ENCODE measurements at places on chromosomes 11 and 22.

DNA sequence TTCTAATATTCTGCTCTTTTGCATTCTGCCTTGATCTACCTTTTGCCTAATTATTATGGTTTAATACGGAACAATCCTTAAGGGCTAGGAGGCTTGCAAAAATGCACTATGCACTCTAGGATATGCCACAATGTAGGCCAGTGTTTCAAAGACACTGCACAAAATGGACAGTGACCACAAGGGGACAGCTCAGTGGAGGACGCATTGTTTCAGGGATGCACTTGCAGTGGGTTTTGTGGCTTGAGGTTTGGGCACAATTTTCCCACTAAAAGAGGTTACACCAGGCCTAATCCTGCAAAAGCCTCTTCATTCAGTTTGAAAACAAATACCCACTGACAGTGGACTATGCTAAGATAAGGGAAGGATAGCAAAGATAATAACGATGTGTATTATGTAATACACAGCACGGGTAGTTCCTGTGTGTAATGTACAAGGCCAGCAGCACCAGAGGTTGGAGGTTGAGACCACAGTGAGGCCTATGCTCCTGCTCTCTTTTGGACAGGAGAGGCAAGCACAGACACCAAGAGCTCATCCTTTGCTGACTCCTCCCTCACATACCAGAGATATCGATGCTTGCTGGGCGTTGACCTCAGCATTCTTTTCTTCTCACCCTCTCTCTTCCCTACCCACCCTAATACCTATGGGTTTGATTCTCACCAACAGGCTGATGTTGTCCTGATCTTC is 12.7 kb downstream of the MAP6 start:
- no peak for DNase-seq

DNA sequence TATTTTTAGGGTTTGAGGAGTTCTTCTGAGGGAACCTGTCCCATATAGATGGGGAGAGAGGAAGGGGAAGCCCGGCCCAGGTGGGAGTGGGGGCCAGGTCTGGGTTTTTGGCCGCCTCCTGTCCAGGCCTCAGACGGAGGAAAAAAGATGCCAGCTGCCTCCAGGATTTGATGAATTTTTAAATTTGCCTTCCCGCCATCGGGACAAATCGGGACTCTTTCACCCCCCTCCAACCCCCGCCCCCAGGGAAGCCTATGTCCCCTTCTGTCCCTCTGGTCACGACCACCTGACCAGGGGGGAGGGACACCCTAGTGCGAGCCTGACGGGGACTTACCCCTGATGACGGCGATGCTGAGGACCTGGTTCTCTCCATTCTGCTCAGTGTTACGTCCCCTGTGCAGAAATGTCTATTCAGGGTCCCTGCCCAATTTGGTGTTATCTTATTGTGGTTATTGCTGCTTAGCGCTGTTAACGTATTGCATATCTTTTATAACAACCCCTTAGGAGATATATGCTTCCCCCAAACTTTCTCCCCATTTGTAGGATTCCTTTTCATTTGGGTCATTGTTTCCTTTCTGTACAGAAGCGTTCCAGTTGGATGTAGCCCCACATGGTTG is 115.9 kb upstream of the GRK3 start:
- no peak for DNase-seq

DNA sequence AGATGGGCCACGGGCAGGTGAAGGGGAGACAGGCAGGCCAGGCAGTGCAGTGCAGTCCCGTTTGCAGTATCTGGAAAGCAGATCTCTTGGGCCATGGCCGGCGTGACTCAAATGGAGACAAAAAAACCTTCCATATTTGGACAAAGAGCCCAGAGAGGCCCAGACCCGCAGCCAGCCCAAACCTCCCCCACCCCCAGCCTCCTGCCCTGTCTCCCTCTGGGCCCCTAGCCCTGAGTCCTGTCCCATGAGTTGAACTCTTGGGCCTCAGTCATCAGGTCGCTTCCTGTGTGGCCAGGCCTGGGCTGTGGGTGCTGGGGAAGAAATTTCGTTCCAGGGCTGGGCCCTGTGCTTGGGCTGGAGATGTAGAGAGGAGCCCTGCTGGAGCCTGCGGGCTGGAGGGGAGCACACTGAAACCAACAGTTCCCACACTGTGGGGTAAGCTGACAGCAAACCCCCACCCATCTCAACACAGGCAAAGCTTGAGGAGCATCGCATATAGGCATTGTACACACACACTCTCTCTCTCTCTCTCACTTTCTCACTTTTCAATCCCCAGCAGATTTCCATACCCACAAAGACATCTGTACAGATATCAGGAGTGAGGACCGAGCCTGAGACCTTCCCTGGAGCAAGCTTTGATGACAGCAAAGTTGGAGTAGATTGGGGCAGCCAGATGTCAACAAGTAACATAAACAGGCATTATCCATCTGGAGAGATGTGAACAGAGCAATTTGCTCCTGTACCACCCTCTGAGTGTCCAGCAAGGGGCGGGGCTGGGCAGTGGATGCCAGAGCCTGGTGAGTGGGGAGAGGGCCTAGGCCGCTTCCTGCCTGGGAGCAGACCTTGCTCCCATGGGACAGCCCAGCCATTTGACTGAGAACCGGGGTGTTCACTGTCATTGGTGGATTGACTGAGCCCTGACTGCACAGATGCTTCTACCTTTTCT is 17.2 kb downstream of the ARHGEF17 start:
- no peak for DNase-seq

DNA sequence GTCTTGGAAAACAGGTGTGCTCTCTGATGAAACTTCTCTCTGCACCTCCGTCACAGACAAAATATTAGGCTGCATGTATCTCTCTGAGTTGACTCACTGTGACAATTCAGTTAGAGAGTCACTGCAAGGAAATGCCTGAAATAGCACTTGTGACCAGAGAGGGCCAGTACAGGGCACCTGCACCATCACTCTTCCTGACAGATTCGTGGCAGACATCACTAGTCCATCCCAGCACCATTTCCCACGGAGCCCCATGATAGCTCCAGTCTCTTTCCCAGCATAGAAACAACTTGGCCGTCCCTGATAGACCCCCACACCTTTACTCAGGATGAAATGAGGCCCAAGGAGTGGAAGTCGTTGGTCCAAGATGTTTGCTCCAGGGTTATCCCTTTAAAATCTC is 73.3 kb upstream of the ISX start:
- DNase-seq: no peak

- DNase-seq: no peak
Observed at GRCh38 chr11:94873916-94874540, 99.3 kb downstream of the CWC15 start.

DNA sequence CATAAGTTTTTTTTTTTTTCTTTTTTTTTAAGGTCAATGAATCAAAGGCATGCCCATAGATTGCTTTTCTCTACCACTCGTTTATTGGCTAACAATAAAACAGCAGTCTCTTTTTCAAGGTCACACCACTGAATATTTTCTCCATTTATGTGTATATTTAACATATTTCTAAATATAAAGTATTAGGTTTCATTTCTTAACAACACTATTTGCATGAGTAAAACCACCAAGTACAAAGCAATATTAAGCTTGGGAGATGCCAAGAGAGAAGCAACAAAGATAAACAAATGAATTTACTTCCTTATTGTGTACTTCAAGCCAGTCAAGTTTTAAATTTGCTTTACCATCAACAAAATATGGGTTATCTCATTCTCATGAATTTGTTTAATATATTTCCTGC is 708.9 kb upstream of the CCDC179 start:
- DNase-seq: no peak

- DNase-seq: no peak
Observed at GRCh38 chr11:30326906-30327305, 4.0 kb downstream of the ARL14EP start.

DNA sequence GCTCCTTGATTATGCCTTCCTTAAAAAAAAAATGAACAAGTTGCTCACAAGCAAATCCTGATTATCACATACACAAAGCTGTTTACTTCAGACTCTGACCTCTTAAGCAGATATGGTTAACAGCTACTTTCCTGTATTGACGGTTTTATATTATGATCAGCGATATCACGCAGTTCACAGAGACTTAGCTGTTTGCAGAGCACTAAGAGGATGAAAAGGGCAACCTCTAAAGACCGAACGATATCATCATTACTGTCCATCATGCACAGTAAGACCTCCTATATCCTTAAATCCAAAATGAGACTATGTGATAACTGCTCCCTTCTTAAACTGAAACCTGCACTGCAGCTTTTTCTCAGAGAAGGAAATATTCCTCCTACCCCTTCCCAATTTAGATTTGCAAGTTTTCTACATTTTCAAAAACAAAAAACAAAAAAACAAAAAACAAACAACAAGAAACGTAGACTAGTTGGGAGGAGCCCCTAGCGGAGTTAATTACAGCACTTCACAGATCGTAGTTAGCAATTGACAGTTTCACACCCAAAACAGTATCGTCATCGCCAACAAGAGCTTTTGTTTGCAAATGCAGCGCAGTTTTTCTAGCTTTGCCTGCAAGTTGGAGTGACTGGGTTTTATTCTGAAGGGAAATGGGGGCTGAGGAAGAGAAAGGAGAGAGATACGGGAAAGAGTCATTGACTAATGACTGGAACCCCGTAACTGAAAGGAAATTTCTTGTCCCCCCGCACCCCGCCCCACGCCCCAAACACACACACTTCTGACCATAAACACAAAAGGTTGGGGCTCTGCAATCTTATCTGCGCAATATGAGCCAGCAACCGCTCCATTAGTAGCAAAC is 1.2 kb downstream of the DDX6 start:
- DNase-seq: no peak

- no peak for DNase-seq
Observed at GRCh38 chr11:5631969-5632635, 7.3 kb downstream of the TRIM34 start.

- DNase-seq: no peak
Observed at GRCh38 chr22:26602127-26602526, 12.2 kb upstream of the TPST2 start.

GRCh38 chr11:65743681-65744025 is 23.1 kb upstream of the RNASEH2C start:
- DNase-seq: no peak

- no peak for DNase-seq
Observed at GRCh38 chr22:37229012-37229804, 14.9 kb downstream of the RAC2 start.

DNA sequence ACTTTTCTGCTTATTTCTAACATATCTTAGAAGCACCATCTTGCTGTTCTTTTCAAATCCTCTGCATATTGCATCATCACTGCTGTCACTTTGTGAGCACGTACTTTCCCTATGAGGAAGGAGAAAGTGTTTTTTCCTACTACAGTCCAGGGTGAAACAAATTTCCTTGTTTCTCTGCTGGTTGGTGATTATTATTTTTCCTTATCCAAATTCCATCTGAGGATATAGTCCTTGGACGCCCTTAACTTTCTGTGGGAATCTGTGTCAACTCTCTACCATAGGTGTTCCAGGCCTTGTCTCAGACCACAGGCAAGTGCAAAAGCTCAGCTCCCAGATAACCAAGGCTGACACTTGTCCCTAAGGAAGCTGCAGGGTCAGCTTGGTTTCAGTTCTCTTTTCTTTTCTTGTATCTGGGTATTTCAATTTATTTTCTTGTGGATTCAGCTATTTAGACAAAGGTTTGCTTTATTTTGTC is 29.4 kb upstream of the LYVE1 start:
- DNase-seq: no peak

- peak; percentile 84 for DNase-seq
Observed at GRCh38 chr22:46107089-46107664, 43.1 kb upstream of the PPARA start.

DNA sequence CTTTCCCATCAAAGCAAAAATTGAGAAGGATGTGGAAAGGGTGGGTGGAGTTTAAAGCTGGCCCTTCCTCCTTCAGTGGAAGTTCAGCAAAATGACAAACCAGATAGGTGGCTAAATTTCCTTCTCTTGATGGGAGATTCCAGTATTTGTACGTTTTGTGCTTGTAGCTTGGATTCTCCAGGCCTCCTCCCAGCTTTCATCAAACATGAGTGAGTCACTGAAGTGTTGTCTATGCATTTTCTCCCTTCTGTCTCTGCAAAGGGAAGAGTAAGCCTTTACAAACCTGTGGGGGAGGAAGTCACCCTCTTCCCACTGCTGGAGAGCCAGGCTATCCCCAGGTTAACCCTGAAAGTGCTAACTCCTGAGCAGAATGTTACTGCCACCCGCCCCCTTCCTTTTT is 6.4 kb downstream of the MARK2 start:
- DNase-seq: no peak

GRCh38 chr11:55658608-55659007 is 3.4 kb upstream of the OR4C6 start:
- DNase-seq: no peak

GRCh38 chr11:34182921-34183685 is 77.7 kb downstream of the NAT10 start:
- DNase-seq: no peak

- DNase-seq: peak; percentile 23
Observed at GRCh38 chr11:23540101-23540561, 679.9 kb upstream of the CCDC179 start.

GRCh38 chr22:33476716-33477115 is 418.5 kb upstream of the SYN3 start:
- DNase-seq: peak; percentile 19

DNA sequence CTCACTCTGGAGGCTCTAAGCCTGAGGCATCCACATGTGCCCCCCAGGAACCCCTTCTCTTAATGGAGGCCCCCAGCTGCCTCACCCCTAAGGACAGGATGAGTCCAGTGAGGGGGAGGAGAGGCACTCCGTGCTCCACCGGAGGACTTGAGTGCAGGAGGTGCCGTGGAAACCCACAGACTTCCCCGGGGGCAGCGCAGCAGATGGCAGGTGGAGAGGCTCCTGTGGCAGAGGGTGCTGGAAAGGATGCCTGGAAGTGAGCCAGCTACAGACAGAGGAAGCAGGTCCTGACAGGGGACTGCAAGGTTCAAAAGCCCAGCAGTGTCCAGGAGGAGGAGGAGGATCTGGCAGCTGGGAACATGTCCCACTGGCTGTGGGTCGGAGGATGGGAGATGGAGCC is 1384.0 kb downstream of the TBC1D22A start:
- DNase-seq: no peak

DNA sequence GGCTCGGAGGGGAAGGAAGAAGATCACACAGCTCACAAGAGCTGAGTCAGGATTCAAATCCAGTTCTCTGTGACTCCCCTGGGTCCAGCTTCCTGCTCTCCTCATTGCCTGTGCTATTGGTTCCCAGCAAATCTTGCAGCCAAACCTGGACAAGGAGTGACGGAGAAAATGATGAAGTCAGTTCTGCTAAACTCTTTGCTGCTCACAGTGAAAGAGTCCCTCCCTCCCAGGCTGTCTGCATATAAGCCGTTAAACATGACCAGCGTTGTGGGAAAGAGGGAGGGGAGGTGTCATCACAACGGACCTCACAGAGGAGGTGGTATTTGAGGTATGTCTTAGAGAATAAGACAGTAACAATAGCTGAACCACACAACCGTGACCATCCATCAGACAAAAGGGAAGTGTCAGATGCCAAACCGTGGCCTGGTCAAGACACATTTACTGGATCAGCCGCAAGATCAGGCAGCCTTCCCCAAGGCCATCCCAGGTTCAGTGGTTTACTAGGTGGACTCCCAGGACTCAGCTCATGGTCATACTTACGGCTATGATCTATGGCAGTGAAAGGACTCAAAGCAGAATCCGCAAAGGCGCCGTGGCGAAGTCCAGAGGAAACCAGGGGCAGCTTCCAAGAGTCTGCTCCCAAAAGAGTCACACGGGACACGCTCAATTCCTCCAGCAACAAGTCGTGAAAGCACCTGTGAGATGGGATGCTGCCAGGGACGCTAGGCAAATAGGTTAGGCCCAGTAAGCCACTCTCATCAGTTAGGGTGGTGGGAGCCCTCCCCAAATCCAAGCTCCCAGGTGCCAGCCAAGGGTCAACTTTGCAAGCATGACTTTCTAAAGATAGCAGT is 2.8 kb upstream of the CYTH4 start:
- no peak for DNase-seq

- no peak for DNase-seq
Observed at GRCh38 chr22:38067028-38067415, 9.8 kb downstream of the PICK1 start.

Measured in testis (tissue), 5 donors.